ENCODE measurements at places on chromosomes 4 and X. TPM values are rescaled to one million over a fixed set of nuclear protein-coding genes. Genes with fewer than 3 reads are reported as not detected.

Gene HTN3
- not detected for total RNA-seq

Gene PAGE4
- total RNA-seq: 1.3 TPM

Gene RHOXF2B
- total RNA-seq: 1.9 TPM

Gene CFP
- total RNA-seq: 0.89 TPM

Gene BEND4
- not detected for total RNA-seq

Gene MND1
- 39.0 TPM for total RNA-seq

Gene LETM1
- 109 TPM for total RNA-seq

Gene NLGN4X
- 0.07 TPM for total RNA-seq

Gene CT45A1
- total RNA-seq: 2.7 TPM

Gene TSPAN7
- 0.16 TPM for total RNA-seq

Gene RIBC1
- 0.20 TPM for total RNA-seq

Gene HTR2C
- 0.04 TPM for total RNA-seq

Gene GASK1B
- 1.1 TPM for total RNA-seq

Gene UGT2B7
- total RNA-seq: not detected

Gene CT45A5
- 9.4 TPM for total RNA-seq

Gene SAGE1
- 22.9 TPM for total RNA-seq

Gene CT45A2
- 8.1 TPM for total RNA-seq

Gene TMEM33
- total RNA-seq: 85.9 TPM

Gene MAGED4B
- not detected for total RNA-seq

Gene FDCSP
- not detected for total RNA-seq

Gene ADH7
- not detected for total RNA-seq

Gene FRMPD4
- not detected for total RNA-seq

Gene WAS
- 15.7 TPM for total RNA-seq

Gene NPNT
- total RNA-seq: 0.20 TPM

Gene TGIF2LX
- not detected for total RNA-seq

Gene KLHL13
- 2.3 TPM for total RNA-seq

Gene HGFAC
- total RNA-seq: 0.09 TPM

Gene PORCN
- total RNA-seq: 4.4 TPM

Gene SLC38A5
- total RNA-seq: 213 TPM

Gene TMEM192
- 15.2 TPM for total RNA-seq

Gene ZNF732
- 0.16 TPM for total RNA-seq

Gene CXCR3
- total RNA-seq: not detected

Gene AIFM1
- total RNA-seq: 85.2 TPM

Gene TBX22
- total RNA-seq: not detected

Gene POLN
- 0.58 TPM for total RNA-seq

Gene PPBP
- total RNA-seq: not detected

Gene SPANXD
- total RNA-seq: not detected

Gene BMP2K
- 104 TPM for total RNA-seq

Gene DRP2
- total RNA-seq: 0.09 TPM

Gene RASSF6
- 0.02 TPM for total RNA-seq

Gene CHRNA9
- not detected for total RNA-seq

Gene C4orf46
- total RNA-seq: 17.0 TPM

Gene GUF1
- 38.5 TPM for total RNA-seq

Gene PHKA1
- total RNA-seq: 8.0 TPM

Gene HSFX3
- not detected for total RNA-seq

Gene FAM47E
- 4.8 TPM for total RNA-seq
